ENCODE measurements at places on chromosomes 16 and 17.

DNA sequence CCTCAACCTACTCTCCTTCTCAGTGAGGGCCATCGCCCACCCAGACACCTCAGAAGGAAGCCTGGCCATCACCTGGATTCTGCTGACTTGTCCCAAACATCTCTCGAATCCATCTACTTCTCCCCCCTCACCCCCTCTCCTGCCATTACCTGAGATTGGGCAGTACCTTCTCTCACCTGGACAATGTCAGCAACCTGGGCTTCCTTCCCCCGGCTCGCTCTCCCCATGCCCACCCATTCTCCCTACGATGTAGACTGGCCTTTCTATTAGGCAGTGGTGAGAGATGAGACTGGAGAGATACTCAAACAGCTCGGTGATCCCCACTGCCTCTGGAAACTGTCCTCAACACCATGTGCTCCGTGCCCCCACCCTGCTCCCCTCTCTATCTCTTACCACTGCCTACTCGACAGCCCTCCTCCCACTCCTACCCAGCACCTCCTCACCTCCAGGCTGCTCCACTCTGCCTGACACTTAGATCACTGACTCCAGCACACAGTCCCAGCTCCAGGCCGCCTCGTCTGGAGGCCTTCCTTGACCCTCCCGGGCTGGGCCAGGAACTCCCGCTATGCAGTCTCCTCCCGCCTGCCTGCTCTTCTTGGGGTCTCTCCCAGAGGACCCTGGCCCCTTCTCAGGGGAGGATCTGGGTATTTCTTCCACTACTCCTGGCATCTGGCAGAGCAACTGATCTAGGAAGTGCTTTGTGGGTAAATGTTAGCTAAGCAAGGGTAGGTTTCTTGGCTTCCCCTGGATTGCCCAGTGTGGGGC lies 235.8 kb upstream of the NLRP1 start:
- no peak for DNase-seq

GRCh38 chr17:81581758-81582157 lies 29.6 kb upstream of the FAAP100 start:
- no peak for DNase-seq

- DNase-seq, result no peak
These were observed 46.1 kb downstream of the KCNJ16 start for GRCh38 chr17:70121126-70121525.

GRCh38 chr16:69926241-69926640 lies 24.9 kb upstream of the CLEC18A start:
- DNase-seq, result no peak

Data from CD4-positive, alpha-beta T cell treated with Interferon gamma for 1 hour (primary cell).